ENCODE measurements at places on chromosomes 12 and 14.

- no peak for DNase-seq
These were observed 498 bp downstream of the GPR132 start for GRCh38 chr14:105064721-105065143.

- DNase-seq = no peak
These were observed 412.4 kb downstream of the PCNX1 start for GRCh38 chr14:71319666-71320065.

DNA sequence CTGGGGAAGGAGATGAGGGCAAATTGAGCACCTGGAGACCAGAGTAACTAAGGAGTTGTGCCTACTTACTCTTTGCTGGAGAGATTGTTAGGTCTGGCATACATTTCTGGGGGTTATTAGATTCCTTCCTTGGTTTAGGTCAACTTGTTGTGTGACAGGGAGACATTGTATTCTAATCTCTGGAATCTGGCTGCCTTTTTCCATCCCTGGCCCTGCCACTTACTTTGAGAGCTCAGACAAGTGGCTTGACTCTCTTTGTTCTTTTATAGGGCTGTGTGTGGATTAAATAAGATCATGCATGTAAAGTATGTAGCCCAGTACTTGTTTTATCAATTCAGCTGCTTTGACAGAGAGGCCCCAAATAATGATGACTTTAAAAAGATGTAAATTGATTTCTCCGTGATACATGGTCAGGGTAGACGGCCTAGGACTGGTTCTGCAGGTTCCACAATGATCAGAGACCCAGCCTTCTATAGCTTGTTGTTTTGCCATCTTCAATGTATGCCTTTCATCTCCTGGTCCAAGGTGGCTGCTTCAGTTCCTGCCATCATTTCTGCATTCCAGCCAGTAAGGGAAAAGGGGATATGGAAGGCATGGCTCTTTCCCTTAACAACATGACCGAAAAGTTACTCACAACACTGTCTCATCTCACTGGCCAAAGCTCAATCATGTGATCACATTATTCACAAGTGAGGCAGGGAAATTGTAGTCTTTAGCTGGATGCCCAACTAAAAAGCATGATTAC is 72.6 kb downstream of the CHST11 start:
- DNase-seq = no peak

DNA sequence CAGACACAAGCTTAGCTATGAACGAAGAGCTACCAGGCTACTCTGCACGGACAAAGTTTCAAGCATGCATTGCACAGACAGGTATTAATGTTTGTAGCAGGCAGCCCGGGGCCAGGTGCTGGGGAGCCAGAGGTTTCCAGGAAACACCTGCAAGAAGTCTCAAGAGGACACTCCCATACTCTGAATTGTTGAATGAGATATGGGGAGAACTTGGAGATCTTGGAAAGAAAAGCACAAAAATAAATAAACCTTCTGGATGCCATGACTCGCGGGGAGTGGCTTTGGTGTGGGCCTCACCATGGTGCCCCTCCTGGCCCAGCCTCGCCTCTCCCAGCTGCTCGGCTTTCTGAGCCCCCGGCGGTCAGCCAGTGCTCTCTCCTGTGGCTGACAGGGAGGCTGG is 186.8 kb downstream of the TTC7B start:
- no peak for DNase-seq

- DNase-seq = no peak
These were observed 26.5 kb upstream of the CRADD start for GRCh38 chr12:93650626-93651025.

DNA sequence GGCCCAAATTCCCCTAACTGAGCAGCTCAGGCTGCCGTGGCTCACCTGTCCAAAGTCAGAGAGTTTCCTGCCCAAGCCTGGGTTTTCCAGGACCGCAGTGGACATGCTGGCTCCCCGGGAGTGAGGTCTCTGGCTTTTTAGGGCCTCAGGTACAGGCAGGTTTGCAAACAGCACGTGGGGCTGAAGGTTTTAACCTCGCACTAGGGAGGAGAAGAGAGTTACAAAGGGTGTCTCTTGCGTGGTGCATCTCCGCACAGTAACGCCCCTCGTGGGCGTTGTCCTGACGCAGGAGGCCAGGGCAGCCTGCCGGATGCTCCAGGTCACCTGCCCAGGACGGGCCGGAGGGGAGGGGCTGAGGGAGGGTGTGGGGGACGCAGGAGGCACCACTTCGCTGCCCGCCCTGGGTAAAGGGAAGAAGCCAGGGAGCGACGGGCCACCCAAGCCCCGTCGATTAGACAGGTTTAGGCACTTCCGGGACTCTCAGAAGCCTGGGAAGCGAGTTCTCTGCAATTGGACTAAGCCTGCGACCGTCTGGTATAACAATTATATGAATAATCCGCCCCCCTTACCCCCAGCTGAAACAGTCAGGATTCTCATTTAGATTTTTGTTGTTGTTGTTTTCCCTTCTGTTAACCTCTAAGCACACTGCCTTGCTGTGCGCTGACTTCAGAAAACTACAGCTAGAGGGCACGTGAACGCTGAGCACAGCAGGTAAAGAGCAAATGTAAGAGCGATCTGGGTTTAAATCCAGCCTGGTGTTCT is at the start of gene PAH:
Gene PAH, minus strand, starts transcription at position 219 of the 762 bp plus-strand sequence. Its CDS starts 114 bp downstream, at position 105.
- DNase-seq = no peak

- DNase-seq = no peak
These were observed 33.2 kb upstream of the STRN3 start for GRCh38 chr14:31059152-31059924.

DNA sequence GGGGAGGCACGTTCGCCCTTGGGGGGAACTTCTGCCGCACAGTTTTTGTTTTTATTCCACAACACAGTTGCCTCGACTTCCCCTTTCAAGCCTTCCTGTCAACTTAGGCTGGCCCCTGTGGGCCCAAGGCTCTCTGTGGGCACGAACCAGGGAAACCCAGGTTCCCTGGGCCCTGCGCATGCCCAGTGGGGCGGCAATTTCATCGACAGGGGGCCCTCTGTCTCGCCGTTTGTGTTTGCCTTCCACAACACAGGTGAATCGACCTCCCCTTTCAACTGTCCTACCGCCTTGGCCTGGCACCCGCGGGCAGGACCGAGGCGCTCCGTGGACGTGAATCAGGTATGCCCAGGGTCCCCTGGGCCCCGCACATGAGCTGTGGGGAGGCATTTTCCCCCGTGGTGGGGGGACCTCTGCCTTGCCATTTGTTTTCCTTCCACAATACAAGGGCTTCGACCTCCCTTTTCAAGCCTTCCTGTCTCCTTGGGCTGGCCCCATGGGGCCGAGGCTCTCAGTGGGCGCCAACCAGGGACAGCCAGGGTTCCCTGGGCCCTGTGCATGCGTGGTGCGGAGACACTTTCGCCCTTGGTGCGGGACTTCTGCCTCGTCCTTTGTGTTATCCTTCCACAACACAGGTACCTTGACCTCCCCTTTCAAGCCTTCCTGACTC is 354.0 kb downstream of the ALG10 start:
- no peak for DNase-seq

GRCh38 chr12:95788637-95789036 is 1.9 kb downstream of the NTN4 start:
- no peak for DNase-seq

DNA sequence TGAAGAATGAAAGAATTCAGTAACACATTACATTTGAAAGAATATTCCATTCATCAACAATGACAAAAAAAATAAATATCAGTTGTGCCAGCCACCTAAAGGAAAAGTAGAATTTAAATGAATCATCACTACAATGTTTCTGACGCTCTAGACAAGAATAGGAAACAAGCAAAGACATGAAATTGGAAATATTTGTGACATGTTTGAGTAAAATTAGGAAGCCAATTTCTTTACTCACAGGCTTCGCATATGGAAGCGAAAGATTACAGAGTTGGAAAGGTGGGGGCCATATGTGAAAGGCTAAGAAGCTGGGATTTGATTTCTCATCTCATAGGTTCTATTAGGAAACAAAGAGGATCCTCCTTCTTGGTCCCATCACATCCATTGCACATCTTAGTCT is 279.0 kb downstream of the IPO8 start:
- DNase-seq = no peak

- DNase-seq = no peak
These were observed 9.1 kb downstream of the INTS13 start for GRCh38 chr12:26928661-26929060.

DNA sequence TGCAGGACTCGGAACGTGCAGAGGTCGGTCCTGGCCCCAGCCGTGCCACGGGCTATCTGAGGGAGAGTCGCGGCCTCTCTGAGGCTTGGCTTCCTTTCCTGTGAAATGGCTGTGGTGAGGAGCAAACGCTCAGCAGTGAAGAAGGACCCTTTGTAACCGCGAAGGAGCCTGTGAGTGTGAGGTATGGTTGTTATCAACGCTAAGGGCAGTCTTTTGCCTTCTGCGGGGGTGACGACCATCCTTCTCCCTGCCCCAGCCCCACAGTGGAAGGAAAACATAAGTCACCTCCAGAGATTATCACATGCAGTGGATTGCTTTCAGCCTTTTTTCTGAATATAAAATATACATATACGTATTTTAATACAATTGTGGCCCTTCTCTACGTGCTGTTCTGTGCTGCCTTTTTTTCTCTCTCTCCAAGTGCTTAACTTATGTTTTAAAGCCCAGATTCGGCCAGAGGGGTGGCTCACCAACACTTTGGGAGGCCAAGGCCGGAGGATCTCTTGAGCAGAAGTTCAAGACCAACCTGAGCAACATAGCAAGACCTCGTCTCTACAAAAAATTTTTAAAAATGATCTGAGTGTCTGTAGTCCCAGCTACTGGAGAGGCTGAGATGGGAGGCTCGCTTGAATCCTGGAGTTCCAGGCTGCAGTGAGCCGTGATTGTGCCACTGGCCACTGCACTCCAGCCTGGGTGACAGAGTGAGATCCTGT is 17.4 kb downstream of the TAMALIN start:
- no peak for DNase-seq

- no peak for DNase-seq
These were observed 119.8 kb downstream of the KICS2 start for GRCh38 chr12:64102339-64102738.

DNA sequence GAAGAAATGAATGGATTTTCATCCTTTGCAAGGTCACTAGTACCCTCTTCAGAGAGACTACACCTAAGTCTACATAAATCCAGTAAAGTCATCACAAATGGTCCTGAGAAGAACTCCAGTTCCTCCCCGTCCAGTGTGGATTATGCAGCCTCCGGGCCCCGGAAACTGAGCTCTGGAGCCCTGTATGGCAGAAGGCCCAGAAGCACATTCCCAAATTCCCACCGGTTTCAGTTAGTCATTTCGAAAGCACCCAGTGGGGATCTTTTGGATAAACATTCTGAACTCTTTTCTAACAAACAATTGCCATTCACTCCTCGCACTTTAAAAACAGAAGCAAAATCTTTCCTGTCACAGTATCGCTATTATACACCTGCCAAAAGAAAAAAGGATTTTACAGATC is 40.8 kb downstream of the SPATA7 start:
- DNase-seq = no peak

- no peak for DNase-seq
These were observed 43.6 kb downstream of the FGD6 start for GRCh38 chr12:95173392-95174251.

- DNase-seq = no peak
These were observed 77.6 kb downstream of the CHST11 start for GRCh38 chr12:104534162-104534856.

- no peak for DNase-seq
These were observed 58.4 kb downstream of the SLC25A21 start for GRCh38 chr14:37114002-37114401.

DNA sequence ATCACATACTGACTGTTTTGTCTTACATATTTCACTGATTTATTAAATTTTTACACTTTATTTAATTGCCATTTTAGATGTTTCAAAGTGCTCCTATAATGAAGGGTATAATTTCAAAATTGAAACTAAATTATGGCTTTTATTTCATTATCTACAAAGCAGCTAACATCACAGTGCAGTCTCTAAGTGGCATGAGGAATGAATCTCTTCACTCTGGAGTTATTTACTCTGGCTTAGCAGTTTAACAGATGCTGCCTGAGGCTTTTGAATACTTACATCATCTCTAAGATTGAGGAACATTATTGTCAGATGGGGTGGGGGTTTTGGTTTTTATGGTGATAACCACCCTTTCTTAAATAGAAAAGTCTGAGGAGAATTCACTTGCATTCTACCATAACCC is 386.4 kb downstream of the TRHDE start:
- DNase-seq = no peak

DNA sequence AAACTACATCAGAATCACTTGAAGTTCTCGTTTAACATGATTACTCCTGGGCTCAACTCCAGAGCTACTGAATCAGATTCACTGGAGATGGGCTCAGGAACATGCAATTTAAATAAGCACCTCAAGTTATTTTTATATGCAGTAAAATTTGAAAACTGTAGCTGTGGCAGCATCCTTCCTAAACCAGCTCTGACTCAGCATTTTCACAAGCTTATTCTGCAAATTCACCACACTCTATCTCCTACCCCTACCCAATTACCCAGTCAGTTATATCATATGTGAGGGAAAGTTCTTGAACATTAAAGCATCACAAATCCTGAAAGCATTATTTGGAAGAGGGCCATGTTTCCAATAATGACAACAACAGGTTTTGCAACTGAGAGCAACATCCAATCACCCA is 24.2 kb upstream of the LRRC9 start:
- no peak for DNase-seq
